ENCODE measurements at places on chromosomes 7 and 10.

DNA sequence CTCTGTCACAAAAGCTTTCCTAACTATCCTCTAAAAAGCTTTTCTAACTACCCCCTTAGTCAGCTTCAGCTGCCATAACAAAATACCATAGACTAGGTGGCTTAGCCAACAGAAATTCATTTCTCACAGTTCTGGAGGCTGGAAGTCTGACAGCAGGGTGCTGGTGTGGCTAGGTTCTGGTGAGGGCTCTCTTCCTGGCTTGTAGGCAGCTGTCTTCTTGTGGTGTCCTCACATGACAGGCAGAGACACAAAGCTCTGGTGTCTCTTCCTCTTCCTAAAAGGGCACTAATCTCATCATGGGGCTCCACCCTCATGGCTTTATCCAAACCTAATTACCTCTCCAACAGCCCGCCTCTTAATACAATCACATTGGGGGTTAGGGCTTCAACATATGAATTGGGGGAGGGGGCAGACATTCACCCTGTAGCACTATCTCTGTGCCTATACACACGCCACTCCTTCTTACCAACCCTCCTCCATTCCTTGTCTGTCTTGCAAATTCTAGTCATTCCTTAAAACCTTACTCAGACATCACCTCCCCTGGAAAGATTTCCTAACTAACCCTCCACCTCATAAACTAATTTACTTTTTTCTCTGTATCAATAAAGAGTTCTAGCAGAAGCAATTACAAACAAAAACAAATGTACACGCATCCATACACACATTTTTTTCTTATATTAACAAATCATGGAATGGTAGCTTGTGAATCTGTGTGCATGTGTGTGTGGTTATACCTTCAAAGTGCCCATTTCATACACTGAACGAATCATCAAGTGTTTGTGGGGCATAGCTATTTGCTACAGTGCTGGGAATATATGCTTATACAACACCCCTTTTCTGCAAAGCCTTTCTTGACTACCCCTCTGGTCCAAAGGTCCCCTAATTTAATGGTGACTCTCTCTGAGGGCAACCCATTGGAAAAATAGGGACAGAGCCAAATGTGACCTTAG lies 26.4 kb downstream of the RHOBTB1 start:
- no peak for DNase-seq

DNA sequence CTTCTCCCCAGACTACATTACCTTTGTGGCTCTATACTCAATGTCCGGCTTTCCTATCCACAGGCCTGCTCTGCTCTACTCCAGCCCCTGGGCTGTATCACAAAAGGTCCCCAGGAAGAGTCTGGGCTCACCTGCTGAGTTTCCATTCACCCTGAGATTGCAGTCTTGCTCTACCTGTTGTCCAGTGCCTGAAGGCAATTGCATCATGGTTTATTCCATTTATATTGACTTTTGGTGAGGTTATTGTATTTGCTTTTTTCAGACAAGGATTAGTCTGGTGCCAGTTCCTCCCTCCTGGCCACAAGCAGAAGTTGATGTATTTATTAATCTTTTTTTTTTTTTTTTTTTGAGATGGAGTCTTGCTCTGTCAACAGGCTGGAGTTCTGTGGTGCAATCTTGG lies 273.1 kb downstream of the XPNPEP1 start:
- no peak for DNase-seq

DNA sequence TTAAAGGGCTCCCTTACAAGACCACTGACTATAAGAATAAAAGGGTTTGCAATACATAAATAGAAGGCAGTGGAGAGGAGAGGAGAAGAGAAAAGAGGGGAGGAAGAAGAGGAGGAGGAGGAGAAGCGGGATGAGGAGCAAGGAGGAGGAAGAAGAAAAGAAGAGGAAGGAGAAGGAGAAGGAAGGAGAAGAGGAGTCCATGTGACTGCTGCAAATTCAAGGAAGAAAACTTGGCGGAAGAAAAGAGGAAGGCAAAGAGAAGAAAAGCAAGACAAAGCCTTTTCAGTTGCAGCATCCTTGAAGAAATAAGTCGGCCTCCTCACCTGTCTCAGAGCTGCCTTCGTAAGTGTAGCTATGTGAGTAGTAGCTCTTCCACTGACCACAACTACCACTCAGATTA lies 22.6 kb downstream of the ASAH2 start:
- DNase-seq: no peak

GRCh38 chr10:112520914-112521313 lies 73.9 kb downstream of the VTI1A start:
- DNase-seq: no peak

DNA sequence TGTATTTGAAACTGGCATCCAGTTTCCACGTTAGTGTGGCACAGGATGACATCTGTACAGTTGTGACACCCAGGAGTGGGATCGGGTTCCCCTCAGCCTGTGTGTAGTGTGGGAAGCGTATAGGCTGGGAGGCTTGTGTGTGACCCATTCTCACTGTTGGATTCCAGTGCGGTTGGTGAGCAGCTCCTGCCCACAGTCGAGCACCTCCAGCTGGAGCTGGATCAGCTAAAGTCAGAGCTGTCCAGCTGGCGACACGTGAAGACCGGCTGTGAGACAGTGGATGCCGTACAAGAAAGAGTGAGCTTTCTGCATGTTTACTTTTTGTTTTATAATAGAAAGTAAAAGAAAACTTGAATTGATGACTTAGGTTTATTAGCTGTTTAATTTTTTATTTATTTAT lies 18.7 kb upstream of the GET4 start:
- no peak for DNase-seq

GRCh38 chr7:115221456-115221855 lies 299.6 kb downstream of the MDFIC start:
- no peak for DNase-seq

DNA sequence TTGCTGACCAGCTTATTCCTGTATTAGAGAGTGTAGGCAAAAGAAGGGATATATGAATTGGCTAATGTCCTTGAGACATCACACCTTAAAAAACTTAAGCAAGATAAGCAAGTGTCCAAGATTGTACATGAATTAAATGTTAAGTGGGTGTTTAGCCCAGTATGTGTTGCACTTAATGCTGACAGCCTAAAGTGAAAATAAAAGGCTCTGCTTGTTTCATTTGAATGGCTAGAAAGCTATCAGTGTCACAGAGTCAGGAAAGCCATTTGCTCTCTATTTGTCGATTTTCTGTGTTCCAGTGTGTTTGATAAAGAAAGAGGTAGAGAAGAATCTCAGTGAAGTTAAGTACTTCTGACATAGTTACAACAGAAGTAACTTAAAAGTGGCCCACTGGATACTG lies 744.9 kb downstream of the ANKRD7 start:
- no peak for DNase-seq

GRCh38 chr10:17076626-17077345 lies 52.8 kb downstream of the CUBN start:
- DNase-seq: no peak

- no peak for DNase-seq
Observed at GRCh38 chr10:133272964-133273420, 3.7 kb downstream of the ADAM8 start.

DNA sequence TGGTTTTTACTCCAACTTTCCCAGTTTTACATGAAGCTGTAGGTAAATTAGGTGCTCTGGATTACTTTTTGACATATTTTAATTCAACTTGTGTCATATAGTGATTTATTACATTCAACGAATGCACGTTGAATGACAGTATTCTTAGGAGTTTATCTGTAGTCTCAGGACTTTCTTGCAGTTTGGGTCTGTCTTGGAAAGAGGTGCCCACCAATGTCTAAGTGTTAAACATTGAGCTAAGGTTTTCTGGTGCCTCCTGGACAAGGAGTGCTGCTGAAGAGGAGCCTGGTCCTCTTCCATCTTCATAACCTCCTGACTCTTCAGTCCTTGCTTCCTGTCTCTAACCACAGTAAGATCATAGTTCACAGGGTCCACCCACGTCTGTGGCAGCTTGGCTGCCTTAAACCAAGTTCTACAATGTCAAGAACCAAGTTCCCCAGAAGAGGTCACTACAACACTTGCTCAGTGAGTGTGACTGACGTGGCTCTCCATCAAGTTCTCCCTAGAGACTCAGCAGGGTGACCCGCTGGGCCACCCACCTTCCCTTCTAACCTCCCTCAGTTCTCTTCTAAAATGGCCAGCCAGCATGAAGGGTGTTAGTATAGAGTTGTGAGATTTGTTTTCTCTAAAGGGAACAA lies 6.1 kb downstream of the NPY start:
- peak; percentile 33 for DNase-seq

DNA sequence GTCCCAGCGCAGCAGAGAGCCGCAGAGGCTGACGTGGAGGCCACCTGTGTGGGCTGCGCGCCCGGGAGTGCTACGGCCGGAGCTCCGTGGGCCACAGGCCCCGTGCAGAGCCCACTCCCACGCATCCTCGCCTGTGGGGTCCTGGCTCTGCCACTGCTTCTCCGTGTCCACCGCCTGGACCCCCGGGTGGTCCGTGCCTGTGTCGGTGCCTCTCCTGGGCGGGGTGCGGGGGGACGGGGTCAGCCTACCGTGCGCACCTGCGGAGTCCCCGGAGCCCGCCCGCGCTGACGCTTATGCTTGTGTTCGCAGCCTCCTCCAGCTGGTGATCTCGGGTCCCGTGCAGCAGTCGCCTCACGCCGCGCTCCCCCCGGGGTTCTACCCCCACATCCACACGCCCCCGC lies 7.8 kb upstream of the ZNF853 start:
- DNase-seq: no peak

DNA sequence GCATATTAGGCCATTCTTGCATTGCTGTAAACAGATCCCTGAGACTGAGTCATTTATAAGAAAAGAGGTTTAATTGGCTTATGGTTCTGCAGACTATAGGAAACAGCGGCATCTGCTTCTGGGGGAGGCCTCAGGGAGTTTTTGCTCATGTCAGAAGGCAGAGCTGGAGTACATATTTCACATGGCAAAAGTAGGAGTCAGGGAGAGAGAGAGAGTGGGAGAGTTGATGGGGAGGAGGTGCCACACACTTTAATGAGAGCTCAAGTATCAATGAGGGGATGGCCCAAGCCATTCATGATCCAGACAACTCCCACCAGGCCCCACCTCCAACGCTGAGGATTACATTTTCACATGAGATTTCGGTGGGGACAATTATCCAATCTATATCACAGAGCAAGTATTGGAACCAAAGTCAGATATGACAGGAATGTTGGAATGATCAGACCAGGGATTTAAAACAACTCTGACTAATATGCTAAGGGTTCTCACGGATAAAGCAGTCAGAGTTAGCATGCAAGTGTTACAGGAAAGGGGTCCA lies 795.3 kb upstream of the CELF2 start:
- DNase-seq: no peak

DNA sequence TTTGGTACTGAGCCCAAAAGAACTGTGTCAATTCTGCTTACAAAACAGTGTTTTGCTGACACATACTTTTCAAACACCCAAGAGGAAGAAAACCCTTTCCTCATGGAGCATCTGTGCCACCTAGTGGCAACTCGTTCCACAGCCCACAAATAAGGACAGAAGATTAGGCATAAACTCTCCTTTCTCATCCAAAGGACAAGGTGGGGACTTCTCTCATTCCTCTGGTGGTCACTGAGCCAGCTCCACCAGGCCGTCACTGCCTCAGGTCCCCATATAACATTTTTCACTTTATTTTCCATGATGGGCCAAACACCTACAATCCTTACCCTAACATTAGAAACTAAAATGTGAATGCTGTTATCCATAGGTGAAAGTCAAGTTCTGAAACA lies 76.9 kb downstream of the RNF216 start:
- DNase-seq: peak; percentile 74
